ENCODE measurements at places on chromosomes 6 and 20.

DNA sequence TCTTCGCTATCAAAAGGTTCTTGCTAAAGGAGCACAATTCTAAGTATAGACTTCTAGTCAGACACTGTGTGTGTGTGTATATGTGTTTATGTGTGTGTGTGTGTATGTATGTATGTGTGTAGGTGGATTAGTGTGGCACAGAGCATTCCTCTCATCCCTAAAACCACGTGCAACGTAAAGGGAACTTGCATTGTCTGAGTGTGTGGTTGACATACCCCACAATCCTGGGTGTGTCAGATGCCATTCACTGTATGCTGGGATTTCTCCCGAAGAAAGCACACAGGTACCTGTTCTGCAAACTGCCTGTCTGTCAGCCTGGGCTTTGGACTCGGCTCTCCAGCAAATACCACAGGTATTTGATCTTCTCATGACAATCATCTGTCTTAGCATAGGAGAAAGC lies 42.3 kb upstream of the TBC1D7 start:
- no peak for DNase-seq

DNA sequence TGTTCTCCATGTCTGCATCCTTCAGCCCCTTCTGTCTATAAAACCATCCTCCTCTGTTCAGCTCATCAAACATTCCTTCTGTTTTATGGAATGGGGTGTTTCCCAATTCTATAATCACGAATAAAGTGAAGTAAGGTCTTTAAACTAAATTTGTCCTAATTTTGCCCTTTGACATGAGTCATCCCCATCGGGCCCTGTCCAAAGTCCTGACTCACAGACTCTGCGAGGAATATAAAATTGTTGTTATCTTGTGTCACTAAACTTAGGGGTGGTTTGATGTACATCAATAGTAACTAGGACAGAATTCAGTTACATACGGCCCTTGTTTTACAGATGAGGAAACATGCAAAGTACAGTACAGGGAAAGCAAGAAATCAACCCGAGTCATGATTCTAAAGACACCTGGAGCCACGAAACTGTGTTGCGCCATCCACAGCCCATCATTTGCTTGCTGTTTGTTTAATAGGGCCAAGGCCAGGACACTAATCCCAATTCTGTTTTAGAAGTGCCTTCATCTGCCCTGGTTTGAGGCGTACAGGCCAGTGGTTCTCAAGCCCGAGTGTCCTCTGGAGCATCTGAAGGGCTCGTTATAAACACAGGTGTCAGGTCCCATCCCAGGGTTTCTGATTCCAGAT lies 2.8 kb downstream of the ACSS1 start:
- DNase-seq, result no peak

DNA sequence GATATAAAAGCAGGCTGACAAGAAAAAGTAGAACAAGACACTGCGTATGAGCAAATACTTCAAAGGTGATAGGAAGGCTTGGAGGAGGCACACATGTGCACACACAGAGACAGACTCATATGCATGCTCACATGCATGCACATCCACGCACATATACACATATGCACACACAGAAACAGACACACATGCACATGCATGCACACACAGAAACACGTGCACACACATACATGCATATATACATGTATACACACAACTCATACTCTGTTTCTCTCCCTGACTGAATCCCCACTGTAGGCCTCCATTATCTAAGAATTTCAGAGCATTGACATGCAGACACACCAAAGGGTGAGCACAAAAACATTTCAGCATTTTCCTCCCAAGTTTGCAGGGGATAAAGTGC lies 43.7 kb downstream of the VGLL2 start:
- DNase-seq, result no peak

DNA sequence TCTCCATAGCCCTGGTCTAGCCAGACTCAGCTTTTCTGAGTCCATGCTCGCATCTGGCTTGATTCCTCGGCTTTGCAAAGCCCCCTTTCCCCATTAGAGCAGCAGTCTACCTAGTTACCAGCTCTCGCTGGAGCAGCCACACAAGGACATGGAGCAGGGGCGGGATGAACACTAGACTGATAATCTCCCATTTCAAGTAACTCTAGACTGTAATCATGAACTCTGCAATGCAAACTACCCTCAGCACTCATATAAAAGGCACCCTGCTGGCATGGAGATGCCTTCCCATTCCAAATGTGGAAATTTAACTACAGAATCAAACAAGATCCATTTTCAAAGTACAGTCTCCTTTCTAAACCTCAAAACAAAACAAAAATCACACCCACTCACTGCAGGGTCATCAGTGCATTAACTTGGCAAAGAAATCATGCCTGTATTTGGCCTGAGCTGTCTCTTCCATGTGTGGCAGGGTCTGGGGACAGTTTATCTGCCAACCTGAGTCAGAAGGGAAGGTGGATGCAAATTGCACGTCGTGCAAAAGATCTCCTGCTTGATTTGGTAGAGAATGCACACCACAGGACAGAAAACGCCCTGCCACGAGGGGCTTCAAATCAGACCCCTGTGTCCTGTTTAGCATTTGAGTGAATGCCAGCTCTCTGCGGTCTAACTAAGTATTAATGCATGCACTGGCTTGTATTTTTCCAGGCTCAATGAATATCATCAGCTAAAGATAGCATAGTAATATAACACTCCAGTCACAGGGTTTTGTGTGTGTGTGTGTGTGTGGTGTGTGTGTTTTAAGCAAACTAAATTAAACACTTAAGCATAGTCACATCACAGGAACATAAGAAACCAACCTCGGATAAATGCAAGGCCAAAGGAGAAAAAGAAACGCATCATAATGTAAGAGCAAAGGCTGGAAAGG lies 85.3 kb downstream of the MYLK4 start:
- DNase-seq, result no peak

- DNase-seq, result no peak
Measured at GRCh38 chr20:9458138-9458796, 56.1 kb upstream of the LAMP5 start.

DNA sequence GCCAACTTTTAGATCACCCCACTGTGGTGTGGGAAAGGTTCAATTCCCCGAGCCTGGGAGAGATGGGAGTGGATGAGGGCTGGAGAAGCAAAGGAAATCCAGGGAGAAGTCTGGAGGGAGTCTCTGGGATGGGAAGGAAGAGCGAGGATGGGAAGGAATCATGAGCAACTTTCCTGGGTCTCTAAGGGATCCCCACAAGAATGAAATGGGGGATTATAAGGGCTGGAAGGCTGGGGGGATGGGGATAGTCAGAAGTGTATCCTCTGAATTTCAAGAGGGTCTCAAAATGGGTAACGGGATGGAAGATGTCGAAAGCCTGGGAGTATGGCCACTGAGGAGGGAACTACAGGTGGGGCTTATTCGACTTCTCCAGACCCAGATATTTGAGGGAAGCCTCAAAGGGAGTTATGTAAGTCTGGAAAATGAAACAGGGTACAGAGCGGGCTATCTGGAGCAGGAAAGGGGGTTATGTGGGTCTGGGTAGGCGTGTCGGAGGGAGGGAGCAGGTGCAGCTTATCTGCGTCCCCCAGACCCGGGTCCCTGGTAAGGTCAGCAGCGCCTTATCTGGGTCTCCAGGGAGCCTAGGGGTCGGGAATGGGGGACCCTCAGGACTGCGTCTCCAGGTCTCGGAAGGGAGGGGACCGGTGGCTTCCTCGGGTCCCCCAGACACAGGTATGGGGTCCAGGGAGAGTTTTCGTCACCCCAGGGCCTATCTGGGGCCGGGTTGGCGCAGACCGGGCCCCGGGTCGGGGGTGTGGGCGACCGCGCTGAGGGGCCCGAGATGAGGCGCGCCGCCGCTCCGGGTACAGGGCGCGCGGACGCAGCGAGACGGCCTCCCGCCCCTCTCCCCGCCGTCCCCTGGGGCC lies 550 bp downstream of the PLAGL2 start:
- no peak for DNase-seq

GRCh38 chr6:147063469-147064031 lies 140.7 kb upstream of the STXBP5 start:
- DNase-seq, result peak; percentile 60

DNA sequence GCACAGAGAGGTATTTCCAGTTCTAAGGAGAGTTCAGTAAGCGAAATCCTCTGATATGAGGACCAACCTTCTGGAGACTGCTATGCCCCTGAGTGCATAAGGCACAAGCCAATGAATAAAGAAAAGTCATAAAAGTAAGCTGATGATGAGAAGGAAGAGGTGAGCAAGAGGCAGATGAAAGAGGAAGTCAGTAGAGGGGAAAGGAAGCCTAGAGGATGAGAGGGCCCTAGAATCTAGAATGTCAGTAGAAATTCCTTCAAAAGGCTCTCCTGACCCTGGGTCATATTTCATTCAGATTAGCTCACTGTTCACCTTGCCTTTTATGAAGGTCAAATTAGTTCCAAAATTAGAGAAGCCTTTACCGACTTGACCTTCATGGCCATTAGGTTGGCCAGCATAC lies 209.2 kb downstream of the CD83 start:
- DNase-seq, result no peak

DNA sequence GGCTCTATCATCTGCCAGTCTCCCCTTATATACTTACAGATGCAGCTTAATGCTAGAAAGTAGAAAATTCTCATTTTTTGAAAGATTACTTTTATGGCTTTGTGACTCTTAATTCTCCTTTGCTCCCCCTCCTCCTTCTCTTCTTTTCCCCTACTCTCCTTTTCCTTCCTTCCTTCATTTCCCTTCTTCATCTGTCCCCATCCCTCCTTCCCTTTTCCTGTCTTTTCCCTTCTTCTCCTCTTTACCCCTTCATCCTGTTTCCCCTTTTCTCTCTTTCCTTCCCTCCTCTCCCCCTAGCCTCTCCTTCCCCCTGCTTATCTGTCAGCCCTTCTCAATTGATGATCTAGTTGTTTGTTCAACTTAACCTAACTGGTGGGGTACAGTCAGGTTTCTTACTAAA lies 71.5 kb downstream of the PPP1R14C start:
- no peak for DNase-seq

DNA sequence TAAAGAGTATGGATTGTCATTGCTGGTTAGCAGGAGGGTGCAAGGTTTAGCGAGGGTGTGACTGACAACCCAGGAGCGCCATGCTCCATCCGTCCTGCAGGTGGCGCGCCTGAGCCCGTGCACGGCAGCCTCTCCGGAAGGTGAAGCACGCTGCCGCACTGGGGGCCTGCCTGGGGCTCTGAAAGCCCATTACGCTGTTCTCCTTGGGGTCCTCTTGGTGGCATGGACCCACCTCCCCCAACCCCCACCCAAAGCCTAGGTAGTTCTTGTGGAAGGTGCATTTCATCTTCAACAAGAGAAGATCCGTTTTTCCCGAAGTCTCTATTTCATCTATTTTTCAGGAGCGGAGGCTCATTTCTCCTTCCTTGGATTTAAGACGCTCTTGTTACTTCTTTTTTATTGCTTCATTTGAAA lies 197.4 kb upstream of the KCNG1 start:
- DNase-seq, result no peak

DNA sequence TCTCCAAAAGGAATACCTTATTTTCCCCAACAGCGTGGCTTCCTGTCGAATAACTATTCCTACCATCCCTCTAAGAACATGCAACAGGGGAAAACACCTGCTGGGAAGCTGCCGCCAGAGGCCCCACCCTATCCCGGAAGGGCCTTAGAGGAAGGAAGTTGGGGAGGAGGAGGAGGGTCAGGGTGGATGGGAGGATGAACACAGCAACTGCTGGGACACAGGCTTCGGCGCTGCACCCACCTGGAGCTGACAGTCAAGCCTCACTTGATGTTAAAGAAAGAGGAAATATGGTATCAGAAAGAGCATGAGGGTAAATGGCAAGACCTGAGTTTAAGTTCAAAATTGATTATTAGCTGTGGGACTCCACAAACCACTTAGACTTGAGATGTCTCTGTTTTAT lies 36.5 kb upstream of the RPS6KA2 start:
- no peak for DNase-seq

- no peak for DNase-seq
Measured at GRCh38 chr6:37612475-37612874, 85.2 kb downstream of the MDGA1 start.

- DNase-seq, result no peak
Measured at GRCh38 chr6:2855061-2855519, 13.4 kb upstream of the SERPINB1 start.

DNA sequence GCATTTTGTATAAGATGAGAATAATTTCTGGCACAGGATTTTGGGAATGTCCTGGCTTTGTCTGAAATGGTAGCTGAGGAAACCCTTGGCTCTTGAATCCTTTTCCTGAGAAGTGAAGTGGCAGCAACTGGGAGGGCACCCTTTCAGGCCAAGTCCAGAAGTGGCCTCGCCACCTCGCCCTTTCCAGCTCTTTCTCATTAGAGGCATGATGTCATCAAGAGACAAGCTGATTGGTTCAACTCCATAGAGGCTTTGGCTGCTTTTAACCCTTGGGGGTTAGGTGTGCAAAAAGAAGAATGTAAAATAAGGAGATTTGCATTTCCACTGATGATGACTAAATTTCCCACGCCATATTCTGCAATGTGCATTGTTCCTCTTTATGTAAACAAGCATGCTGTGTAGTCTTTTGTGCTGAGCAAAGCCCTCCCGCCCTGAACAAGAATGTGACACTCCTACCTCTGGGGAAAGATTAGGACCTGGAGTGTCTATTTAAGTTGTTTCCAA lies 116.5 kb downstream of the TCP11 start:
- DNase-seq, result peak; percentile 13

DNA sequence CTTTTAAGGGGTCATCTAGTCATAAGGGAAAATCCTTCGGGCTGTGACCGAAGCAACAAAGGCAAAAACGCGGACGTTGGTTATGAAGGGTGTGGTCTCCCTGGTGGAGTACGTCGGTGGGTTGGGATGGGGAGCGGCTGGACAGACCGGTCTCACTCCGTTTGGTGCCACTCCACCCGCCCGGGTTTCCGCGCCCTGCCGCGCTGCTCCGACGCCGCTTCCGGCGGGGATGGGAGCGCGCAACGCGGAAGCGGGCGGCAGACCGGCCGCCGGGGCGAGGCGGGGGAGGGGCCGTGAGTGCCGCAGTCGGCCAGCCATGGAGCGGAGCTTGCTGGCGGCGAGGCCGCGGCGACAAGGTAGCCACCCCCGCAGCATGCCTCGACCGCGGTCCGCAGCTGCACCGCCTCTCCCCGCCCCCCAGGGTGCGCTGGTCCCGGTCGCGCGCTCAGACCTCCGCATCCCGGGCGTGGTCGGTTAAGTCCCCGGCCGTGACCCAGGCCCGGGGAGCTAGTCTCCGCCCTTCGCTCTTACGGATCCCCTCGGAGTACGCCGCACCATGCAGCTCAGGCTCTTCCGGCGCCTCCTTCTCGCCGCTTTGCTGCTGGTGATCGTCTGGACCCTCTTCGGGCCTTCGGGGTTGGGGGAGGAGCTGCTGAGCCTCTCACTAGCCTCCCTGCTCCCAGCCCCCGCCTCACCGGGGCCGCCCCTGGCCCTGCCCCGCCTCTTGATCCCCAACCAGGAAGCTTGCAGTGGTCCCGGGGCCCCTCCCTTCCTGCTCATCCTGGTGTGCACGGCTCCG lies at the start of gene B3GALT4:
TSS of gene B3GALT4 (plus strand) at position 260 of the 799 bp plus-strand sequence. CDS start at position 557, 297 bp downstream.
- DNase-seq, result no peak

- DNase-seq, result no peak
Measured at GRCh38 chr6:18246205-18246604, 18.1 kb downstream of the DEK start.

Data from HS-5 (cell line).